Esophagus squamous epithelium (tissue), 5 donors: ENCODE measurements at places on chromosomes 5 and 9.

GRCh38 chr5:169561893-169562292, 21.7 kb upstream of the SPDL1 start:
- no peak for DNase-seq

- DNase-seq: no peak
Observed at GRCh38 chr9:30065888-30066287, 2318.6 kb upstream of the ACO1 start.

GRCh38 chr9:34553511-34554021, 30.8 kb upstream of the ENHO start:
- no peak for DNase-seq

DNA sequence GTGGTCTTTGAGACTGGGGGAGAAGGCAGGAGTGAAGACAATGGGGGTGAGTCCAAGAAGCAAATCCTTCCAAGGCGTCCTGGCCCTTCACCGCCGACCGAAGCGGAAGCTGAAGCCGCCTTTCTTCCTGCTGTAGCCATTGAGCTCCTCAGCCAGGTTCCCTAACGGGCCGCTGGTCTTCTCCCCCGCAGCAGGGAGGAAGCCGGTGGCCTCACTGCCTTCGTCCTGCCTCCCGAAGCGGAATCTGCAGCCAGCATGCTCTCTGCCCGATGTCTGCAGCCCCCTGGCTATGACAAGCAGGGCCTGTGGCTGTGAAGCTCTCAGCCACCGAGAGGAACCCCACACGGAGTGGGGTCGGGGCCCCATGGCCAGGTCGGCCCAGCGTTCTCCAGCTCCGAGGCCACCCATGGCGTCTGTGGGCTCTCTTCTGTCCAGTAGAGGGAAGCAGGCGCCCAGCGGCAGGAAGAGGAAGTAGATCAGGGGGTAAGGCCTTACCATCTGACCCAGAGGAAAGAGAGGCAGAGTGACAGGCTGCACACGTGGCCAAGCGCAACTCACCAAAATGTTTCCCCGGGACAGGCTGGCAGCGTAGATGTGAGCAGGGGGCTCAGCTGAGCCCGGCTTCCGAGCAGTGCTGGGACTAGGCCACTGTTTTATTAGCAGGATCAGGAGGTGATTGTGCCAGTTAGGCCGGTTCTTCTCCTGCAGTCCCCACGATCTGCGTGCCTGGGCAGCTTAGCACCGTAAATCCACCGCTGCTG, 3.1 kb downstream of the QRFP start:
- DNase-seq: no peak

- no peak for DNase-seq
Observed at GRCh38 chr5:159732220-159732619, 184.1 kb upstream of the ADRA1B start.

DNA sequence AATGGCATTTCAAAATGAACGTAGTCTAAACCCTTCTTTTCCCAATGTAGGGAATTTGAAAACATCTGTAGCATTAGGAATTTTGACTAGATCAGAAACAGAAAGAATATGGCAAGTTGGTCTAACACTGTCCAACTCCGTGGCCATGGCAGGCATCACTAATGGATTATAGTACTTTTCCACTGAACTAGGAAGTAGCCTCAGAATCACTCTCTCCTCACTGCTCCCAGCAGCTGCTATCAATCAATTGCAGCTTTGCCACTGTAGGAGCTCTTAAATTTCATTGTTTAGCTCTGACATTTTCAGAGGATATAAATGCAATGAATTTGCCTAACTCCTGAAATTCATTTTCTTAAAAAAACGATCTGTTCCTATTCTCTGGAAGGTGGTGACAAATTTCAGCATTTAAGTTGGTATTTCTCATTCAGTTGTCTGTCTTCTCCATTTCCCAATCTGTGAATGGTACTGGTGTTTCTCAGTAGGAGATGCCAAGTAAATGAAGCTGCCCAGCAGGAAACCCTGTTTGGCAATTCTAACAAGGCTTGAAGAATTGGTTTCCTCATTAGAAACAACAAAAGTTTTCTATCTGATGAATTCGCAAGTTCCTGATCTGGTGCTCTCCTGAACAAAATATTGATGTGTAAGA, 64.7 kb downstream of the TLR4 start:
- DNase-seq: no peak

GRCh38 chr5:491856-492155, 32.4 kb downstream of the SLC9A3 start:
- no peak for DNase-seq

GRCh38 chr5:141763541-141763940, 81.5 kb upstream of the ARAP3 start:
- DNase-seq: no peak

- DNase-seq: no peak
Observed at GRCh38 chr5:143187495-143187894, 216.0 kb downstream of the NR3C1 start.

- DNase-seq: no peak
Observed at GRCh38 chr5:34047774-34048572, 5.0 kb upstream of the C1QTNF3 start.

DNA sequence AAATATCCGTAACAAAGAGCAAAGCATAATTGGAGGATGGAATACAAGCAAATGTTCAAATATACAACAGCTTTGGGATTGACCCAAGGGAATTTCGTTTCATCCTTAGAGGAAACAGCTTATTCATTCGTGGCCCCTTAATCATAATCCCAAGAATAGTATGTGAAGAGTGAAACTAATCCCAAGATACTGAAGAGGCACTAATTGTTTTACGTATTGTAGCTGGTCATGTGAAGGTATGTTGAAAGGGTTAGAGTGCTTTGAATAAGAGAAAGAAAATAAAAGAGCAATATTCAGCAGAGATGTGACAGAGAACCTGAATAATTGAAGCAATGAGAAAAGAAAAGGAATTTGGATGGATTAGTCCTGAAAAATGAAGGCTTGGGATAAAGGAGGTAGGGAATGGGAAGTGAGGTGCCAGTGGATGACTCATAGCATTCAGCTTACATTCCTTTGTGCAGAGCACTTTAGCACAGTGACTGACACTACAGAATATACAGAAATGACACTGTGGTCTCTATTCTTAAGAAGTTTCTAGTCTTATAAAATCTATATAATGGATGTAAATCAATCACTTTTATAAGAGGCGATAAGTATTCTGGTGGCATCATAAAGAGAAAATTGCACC, 221.9 kb downstream of the TLR4 start:
- no peak for DNase-seq

GRCh38 chr9:30035761-30036160, 2348.7 kb upstream of the ACO1 start:
- no peak for DNase-seq

- DNase-seq: no peak
Observed at GRCh38 chr9:121926351-121926801, 166.7 kb downstream of the TTLL11 start.
